ENCODE measurements at places on chromosomes 6 and 20.

DNA sequence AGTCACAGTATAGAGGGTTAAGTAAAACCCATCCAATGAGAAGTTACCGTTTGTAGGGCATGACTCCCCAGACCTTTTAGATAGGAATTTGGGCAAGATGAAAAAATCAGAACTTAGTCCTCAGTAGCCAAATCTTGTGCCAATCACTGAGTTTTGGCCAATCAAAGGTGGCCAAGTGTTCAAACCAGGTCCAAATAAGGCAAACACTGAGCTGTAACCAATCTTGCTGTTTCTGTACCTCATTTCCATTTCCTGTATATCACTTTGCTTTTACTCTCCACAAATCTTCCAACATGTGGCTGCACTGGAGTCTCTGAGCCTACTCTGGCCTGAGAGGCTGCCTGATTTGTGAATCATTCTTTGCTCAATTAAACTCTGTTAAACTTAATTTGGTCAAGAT is 81.8 kb upstream of the GPR6 start:
- no peak for DNase-seq

- DNase-seq: no peak
Observed at GRCh38 chr20:40860487-40860902, 168.1 kb upstream of the TOP1 start.

GRCh38 chr6:36104836-36105235 is 25.5 kb upstream of the MAPK13 start:
- DNase-seq: no peak

DNA sequence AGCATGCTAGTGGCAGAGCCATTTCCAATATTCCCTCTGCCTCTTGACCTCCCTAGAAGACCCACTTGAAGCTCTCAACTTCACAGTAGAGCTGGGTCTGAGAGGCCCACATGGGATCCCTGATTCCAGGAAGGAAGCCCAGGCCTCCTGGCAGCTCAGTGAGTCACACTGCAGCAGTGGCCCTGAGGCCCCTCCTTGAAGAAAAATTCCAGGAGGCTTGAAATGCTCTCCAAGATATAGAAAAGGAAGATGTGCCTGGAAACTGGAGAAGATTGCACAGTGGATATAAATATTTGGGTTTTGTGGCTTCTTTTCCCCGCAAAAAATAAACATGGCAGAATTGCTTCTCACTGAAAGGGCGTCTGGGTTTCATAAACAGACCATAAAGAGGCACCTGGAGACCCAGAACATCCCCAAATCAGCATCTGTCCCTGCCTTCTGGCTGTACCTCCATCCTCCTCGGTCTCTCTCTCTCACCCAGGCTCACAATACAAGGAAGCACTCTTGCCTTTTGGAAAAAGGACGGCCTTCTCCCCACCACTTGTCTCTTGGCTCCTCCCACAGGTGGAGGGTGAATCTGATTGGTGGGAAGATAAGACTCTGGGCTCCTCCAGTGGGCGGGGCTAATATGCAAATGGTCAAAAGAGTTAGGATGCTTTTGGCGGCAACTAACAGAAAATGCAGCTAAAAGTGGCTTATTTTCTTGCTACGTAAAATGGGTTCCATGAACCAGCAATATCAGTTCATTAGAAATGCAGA is 200.0 kb upstream of the SULF2 start:
- DNase-seq: no peak

- no peak for DNase-seq
Observed at GRCh38 chr20:63021356-63022321, 14.9 kb upstream of the BHLHE23 start.

DNA sequence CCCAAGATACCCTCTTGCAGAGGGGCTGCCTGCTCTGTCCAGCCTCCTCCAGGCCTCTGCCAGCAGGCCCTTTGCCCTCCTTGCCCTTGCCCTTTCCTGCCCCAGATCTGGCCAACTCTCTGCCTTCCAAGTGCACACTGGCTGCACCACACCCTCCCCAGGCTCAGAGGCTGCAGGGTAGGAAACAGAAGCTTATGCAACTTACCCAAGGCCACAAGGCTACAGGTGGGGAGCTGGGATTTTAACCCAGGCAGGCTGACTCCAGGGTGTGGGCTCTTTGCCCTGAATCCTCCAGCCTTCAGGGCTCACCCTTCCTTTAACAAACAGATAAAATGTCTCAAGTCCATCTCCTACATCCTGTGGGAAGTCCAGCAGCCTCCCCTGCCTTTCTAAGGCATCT is 14.5 kb upstream of the TRAF3IP2 start:
- no peak for DNase-seq

DNA sequence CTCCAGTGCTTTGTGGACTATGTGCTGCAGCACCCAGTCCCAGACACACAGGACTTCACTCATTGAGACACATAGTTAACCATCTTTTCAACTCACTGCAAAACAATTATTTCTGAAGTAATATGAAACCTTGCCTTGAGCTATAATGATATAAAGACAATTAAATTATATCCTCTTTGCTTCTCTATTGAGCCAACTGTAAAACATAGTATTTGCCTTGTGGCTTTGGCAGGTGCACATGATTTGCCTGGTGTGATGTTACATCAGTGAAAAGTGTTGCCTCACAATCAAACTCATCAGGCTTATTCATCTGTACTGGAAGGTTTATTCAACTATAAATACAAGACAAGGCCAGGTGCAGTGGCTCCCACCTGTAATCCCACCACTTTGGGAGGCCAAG is 80.6 kb downstream of the NCOA7 start:
- no peak for DNase-seq

GRCh38 chr6:44253307-44254101 is 3.8 kb downstream of the SLC35B2 start:
- DNase-seq: peak; percentile 51

DNA sequence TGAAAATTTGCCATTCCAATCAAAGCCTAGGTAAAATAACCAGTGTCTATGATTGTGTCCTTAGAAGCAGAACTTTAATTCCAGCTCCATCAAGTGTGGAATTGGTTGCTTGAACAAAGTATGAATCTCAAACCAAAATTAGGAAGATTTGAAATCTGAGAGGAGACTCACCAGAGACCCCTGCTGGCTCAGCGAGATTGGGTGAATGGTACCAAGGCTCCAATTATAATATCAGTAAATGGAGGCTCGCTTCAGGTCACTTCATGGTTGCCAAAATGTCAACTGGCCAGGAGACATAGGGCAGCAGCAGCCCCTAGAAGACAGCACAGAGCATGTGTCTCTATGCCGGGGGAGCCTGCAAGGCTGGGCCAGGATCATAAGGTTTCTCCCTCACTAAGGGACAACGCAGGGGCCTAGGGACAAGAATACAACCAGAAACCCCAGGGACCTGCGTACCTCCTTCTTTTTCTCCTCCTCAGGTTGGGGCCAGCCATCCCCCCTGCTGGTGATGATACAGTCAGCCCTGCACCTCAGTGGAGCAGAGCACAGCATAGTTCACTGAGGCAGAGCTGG is 14.0 kb downstream of the RBL1 start:
- DNase-seq: peak; percentile 17

DNA sequence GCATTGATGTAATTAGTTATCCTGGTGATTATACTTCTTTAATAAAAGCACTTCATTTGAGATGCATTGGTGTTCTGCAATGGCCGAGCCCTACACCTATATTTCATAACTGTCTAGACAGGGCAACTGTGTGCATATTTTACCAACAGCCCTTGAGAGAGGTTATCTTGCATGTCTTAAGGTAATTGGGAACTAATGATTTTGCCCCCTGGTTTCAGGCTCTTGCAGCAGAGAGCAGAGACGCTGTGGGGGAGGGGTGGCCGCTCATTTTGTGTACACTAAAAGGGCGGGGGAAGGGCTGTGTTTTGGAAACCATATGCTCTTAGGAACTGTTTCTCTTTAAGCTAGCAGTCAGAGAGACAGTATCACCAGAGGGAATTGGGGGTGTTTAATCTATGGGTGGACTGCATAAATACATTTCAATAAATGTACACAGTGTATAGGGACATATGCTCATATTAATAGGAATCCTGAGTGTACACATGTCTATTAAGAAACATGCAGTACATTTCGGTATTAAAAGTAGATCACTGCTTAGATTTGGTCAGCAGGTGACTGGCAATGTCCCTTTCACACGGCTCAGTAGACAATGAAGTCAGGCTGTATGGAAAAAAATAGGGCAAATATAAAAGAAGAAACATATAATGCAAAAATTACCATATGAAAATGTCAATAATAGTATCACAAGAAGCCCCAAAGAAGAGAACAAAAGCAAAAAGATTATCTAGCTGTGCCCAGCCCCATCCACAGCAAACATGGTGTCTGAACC is 402.9 kb upstream of the CITED2 start:
- no peak for DNase-seq

- no peak for DNase-seq
Observed at GRCh38 chr6:36978421-36979346, 7.3 kb downstream of the MTCH1 start.

DNA sequence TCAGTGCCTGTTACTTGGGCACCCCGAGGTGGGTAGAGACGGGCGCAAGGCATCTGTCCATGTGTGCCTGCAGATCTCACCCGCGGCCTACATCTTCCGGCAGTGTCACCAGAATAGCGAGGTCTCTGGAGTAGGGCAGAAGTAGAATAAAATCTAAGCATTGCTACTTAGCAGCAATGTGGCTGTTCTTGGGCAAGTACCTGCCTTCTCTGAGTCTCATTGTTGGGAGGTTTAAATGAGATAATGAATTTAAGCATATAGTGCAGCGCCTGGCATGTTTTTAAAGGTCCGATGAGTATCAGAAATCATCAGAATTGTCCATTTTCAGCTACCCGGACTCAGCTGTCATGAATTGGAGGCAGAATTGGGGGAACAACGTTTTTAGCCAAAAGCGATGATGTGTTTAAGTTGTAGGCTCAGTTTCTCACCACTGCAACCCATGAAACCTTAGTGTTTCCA is 800 bp downstream of the ABCC10 start:
- DNase-seq: no peak

DNA sequence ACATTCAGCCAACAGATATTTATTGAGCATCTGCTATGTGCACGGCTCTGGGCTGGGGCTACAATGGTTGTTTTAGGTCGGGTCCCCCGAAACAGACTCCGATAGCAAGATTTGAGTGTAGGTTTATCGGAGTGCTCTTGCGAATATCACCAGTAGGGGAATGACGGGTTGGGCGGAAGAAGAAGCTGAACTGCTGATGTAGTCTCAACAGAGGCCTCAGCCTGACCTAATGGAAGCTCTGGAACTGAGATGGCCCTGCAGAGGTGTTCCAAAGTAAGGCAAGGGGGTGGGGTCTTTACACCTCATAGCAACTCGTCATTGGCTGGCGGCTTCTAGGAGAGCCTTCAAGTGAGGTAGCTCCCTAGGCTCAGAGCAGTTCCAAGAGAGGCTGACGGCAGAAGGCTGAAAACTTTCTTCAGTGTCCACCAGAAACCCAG is 1.1 kb downstream of the L3MBTL1 start:
- no peak for DNase-seq

- DNase-seq: no peak
Observed at GRCh38 chr6:43336382-43336781, 27.8 kb upstream of the CRIP3 start.

DNA sequence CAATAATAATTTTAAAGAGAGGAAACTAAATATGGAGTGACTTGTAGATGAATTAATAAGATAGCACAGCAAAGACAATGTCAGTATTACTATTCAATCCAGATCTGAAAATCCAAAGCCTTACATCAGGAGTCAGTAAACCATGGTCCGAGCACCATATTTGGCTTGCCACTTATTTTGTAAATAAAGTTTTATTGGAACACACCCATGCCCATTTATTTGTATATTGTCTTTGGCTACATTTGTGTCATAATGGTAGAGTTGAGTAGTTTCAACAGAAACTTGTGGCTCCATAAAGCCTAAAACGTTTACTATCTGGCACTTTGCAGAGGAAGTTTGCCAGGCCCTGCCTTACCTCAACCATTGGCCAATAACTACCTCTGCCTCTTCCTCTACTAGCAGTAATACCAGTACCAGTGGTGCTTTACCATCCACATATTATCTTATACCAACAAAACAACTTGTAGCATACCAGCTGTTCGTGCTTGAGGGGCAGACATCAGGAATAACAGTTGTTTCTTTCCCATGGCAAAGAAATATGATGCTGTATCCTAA is 51.8 kb upstream of the SYNJ2 start:
- DNase-seq: no peak

All from CD4-positive, alpha-beta T cell treated with Interferon gamma for 1 hour (primary cell).